ENCODE measurements at places on chromosomes 2 and 18.
A peak's percentile ranks its signal among the peaks of the same experiment; 100 is the strongest.

DNA sequence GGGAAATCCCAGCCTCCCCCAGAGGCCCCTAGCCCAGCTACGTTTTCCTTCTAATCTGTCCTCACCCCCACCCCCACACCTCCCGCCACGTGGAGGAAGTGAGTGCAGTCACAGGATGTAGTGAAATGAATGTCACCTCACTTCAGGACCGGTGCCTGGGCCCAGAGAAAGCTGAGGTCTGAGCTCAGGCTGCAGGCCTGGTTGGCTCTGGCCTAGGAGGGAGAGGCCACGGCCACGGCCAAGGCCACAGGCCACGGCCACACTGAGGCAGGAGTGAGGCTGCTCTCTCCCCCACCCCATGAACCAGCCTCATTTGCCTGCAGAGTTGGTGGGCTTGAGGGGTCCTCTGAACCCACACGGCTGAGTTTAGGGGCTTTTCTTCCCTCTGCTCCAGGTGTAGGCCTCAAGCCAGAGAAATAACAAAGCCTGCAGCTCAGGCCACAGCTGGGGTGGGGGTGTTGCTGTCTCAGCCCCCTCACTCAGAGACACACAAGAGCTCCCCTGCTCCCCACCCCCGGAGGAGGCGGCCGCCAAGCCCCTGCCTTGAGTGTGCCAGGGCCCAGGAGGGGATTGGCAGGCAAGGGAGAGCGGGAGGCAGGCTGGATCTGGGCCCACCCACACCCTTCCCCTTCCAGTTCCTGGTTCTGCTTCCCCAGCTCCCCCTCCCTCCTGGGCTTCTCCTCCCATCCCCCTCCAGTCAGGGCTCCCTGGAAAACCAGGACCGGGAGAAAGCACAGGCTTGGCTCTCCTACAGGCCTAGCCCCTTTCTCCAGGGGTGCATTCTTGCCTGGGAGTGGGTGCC, 27.0 kb downstream of the DNMT3A start:
- DNase-seq, result peak; percentile 68

DNA sequence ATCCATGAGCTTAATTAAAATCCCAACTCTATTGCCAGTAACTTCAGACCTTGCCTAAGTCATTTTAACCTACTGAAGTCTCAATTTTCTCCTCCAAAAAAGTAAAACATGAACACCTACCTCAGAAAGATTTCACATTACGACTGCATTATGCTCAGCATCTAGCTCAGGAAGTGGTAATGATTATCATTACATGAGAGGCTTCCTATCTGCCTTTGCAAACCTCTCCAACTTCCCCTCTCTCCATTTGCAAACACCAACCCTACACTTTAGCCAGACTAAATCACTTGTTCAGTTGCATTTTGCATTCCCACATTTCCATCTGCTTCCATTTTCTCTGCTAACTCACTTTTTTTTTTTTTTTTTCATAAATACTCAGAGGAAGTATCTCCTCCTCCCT, 6.8 kb downstream of the SLC38A11 start:
- DNase-seq, result no peak

GRCh38 chr2:195413422-195413821, 243.6 kb upstream of the SLC39A10 start:
- no peak for DNase-seq

DNA sequence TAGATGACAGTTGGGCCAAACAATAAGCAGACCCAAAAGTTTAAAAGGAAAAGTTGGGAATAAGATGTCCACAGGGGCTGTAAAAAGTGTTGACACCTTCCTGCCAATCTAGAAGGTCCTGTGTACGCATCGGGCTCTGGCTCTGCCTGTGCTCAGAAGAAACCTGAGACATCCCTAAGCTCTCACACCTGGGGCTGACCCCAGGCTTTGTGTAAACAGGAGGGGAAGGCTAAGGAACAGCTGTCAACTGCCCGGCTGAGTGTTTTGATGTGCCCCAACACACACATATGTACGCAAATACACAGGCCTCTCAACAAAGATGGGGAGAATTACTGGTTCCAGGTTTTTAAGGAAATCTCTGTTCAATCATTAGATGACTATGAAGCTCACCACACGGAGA, 59.5 kb downstream of the TMEM131 start:
- no peak for DNase-seq

DNA sequence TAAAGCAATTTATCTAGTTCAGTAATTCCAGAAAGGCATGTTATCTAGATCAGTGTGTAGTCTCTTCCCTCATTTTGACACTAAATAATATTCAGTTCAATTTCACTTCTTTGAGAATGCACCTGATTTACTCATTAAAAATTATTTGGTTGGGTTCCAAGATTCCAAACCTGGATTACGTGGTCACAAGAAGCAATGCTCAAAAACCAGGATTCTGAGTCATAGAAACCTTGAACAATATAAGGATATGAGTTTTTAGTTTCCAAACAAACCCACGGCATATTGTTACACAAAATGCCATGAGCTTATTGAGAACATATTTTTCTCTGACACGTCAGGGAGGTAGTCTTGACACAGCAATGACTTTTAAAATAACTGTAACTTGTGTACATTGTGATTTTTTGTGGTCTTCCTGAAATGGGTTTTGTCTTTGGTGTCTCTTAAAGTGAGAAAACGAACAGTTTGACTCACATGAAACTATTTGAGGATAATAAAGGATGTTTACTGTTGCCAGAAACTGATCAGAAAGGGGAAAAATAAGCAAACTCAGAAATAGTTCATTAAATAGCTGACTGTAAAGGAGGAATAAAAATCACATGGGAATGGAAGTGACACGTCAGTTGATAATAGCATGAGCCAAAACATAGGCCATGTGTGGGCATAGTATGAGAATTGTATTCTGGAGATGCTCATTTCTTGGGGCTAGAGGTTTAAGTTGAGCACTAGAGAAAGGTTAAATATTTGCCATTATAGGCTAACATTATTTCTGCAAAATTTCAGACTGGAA, 617.7 kb upstream of the CDH2 start:
- no peak for DNase-seq

GRCh38 chr2:64704996-64705395, 51.3 kb upstream of the SERTAD2 start:
- no peak for DNase-seq

DNA sequence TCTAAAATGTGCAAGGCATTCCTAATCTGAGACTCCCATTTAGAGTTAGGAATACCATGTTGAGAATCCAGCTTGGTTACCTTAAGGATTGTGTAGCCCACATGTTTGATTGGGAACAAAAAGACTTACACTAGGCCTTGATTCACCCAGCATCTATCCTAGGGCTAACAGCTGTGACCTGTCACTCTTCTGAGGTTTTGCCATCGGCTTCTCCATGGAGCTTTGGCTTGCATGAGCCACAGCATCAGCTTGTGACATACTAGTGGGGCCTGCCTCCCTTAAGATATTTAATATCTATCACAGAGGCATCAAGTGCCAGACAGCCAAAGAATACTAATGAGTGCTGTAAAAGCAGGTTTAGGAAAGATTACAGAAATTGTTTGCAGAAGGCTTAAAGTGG, 241.3 kb upstream of the UBE2E3 start:
- DNase-seq, result no peak

GRCh38 chr2:162934191-162934590, 95.6 kb upstream of the KCNH7 start:
- DNase-seq, result no peak

GRCh38 chr18:71115261-71115660, 826.4 kb downstream of the SOCS6 start:
- no peak for DNase-seq

DNA sequence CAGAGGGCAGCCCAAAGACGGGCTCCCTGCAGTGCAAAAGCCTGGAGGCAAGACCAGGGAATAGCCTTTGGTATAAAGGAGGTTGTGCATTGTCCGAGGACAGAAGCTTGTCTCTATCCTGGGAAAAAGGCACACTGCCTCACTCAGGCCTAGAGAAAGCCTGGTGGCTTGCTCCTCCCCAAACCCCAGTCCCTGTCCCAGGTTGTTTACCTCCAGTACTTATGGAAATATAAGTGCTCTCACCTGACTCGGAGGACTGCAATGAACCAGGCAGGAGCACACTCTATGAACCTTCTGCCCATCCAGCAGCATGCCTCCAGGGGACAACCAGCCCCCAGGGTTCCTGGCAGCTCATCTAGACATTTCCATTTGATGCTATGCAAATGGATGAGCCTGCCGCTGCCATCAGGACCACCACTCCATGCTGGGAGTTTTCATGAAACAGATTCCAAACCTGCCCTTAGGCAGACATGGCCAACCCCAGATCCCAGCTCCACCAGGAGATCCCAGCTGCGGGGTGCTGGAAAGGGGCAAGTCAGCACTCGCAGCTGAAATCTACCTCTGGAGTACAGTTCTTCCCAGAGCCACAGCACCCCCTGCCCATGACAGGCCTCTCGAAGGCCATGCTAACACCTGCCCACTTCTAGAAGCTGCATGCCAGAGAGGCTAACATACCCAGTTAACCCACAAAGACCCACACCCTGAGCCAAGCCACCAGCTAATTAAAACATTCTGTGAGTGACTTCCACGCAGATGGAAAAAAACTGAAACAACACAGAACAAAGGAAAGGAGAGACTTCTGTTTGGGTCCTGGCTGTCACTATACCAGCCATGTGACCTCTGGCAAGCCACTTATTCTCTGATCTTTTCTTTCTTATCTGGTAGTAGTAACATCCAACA, 101.7 kb downstream of the TTC32 start:
- peak; percentile 12 for DNase-seq

- no peak for DNase-seq
Measured at GRCh38 chr18:74862094-74862493, 264.4 kb downstream of the ZNF407 start.

Data from NCI-H1694 treated with DMSO at 0.1 percent for 48 hours (cell line).